ENCODE measurements at places on chromosomes 2 and 18. TPM values are rescaled to one million over a fixed set of nuclear protein-coding genes. Genes with fewer than 3 reads are reported as not detected.

GRCh38 chr2:101112772-101113157 is 38.4 kb downstream of the TBC1D8 start:
- peak; percentile 44 for DNase-seq

The ATP5F1A gene
- 242 TPM for total RNA-seq

DNA sequence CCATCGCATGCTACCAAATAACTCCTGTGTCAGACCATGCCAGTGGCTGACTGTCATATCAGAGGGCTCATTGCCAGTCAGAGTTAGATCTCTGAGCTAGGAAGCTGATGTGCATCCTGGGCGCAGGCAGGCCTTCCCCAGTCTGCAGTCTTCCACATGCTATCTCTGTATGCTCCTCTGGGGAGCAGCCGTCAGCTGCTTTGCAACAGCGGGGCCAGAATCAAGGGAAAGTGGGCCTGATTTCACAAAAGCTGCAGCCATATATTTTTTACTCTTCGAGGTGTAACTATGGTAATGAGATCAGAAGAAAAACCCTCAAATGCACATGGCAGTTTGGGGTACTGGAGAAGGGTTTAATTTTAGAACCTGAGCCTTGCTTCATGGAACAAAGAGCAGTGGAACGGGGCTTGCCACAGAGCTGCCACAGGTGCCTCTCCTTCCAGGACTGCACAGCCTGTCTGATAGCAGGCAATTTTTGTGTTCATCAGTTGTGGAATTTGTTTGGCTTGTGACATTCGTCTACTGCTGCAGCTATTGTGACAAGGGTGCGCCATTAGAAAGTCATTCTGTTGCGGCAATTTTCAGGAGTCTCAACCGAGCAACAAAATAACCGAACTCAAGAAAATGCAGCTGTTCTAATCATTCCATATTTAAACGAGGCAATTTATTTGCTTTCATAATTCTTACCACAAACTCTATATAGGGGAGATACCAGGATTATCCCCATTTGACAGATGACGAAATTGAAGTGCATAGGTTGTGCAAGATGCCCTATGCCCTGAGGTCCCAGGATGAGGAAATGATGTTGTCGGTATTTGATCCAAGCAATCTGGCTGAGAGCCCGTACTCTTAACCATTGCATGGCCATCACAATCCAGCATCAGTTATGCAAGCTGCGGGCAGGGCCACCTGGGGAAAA is 109.6 kb upstream of the CYRIA start:
- peak; percentile 41 for DNase-seq

GRCh38 chr2:46355756-46356155 is 58.5 kb downstream of the EPAS1 start:
- DNase-seq: no peak

DNA sequence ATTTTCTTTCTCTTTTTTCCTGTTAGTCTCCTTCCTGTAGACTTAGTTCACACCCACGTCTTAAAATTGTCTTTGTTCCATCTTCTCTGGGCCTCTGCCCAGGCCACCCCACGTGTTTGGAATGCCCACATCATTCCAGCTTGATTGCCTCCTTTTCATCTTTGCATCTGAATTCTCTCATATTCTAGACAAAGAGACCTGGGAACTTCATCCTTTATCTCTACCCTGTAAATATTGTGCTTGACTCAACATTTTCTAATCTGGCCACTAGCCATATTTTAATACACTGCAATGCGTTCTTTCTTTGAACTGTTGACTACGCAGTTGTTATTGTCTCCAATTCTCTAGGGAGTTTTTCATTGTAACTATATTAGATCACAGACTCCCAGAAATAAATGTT is 187.5 kb upstream of the NRXN1 start:
- DNase-seq: no peak

DNA sequence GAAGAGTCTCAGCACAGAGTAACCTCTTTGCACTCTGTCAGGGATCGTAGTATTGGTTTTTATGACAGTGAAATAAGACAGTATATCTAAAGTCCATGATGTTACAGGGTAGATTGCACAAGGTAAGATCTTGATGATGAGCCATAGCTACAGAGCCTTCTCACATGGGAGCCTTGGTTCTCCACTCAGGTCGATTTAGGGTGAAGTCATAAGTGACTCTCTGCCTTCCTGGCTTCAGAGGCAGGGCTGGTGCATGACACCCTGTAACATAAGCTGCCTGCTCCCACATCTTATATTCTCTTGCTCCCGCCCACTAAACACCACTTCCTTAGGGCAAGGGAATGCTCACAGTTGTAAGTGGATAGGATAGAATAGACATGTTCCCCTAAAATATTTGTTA is 13.3 kb downstream of the DAPL1 start:
- DNase-seq: no peak

- DNase-seq: no peak
These were observed 26.7 kb downstream of the COPS9 start for GRCh38 chr2:240109386-240109785.

GRCh38 chr2:24410976-24411375 is 50.6 kb upstream of the ITSN2 start:
- no peak for DNase-seq

GRCh38 chr2:141778315-141778835 is 352.4 kb downstream of the LRP1B start:
- no peak for DNase-seq

The PLEKHM3 gene
- total RNA-seq: 8.4 TPM

The VIT gene
- not detected for total RNA-seq

DNA sequence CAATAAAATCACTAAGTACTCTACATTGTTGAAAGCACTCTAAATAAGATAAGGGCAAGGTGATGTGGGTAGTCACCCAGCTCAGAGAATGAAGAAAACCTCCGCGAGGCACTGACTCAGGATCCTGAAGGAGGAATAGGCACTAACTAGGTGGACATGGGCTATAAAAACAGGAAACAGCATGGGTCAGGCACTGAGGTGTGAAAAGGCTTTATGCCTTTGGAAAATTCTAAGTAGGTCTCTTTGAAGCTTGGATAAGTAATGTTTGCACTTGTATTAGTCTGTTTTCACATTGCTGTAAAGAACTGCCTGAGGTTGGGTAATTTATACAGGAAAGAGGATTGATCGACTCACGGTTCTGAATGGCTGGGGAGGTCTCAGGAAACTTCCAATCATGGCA is 161.6 kb downstream of the EPHA4 start:
- no peak for DNase-seq

The RBFA gene
- 22.4 TPM for total RNA-seq

The SERPINB3 gene
- total RNA-seq: not detected

GRCh38 chr18:10376731-10377130 is 77.7 kb upstream of the APCDD1 start:
- DNase-seq: no peak

DNA sequence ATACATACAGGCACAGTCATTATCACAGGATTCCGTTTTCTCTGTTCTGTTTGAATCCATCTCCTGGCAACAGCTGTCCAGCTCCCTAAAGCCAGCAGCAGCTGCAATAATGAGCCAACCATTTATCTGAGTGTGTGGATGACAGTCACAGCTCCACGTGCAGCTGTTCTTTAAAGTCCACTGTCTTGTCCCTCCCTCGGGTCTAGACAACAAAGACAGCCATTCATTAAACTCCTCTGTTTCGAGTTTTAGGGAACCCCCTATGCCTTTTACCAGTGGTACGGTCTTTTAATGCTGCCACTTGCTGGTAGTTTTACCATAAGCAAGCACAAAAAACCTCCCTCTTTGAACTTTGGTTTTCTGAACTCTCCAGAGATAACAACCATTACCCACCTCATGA is 16.0 kb upstream of the MSGN1 start:
- DNase-seq: no peak

- DNase-seq: no peak
These were observed 110.7 kb upstream of the HAAO start for GRCh38 chr2:42902939-42903709.

DNA sequence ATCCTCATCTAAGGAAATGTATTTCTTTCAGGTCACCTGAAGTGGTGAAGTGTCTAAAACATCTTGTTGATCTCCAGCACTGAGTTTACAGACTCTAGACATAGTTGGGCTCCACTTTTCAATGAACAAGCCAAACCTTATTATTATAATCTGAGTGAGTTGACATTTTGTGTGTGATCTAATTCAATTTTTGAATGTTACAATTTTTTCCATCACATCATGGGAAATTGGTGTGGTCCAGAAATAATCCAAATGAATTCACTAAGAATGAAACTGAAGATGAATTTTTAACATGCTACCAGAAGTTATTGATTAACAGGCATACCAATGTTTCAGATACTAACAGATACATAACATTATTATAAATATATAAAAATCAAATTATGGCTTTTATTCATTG is 75.6 kb upstream of the EFEMP1 start:
- no peak for DNase-seq

- DNase-seq: no peak
These were observed 32.4 kb upstream of the ACYP2 start for GRCh38 chr2:54083021-54083420.

- no peak for DNase-seq
These were observed 5.2 kb downstream of the PRLH start for GRCh38 chr2:237571551-237571950.

DNA sequence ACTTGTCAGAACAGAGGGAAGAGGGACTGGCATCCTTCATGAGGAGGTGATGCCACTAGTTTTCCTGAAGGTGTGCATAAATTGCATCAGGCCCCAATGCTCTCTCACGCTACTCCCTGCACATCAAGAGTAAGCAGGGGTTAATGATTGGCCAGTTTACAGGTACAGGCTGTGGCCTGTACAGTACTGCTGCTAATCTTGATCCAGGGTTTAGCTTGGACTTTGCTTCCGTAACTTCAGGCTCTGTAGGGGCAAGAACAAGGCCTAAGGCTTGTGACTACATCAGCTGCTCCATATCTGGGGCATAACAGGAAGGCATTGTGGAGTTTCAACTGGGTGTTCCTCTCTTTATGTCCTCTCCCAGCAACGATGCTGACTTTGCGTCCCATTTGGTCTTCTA is 96.8 kb upstream of the FZD7 start:
- no peak for DNase-seq

DNA sequence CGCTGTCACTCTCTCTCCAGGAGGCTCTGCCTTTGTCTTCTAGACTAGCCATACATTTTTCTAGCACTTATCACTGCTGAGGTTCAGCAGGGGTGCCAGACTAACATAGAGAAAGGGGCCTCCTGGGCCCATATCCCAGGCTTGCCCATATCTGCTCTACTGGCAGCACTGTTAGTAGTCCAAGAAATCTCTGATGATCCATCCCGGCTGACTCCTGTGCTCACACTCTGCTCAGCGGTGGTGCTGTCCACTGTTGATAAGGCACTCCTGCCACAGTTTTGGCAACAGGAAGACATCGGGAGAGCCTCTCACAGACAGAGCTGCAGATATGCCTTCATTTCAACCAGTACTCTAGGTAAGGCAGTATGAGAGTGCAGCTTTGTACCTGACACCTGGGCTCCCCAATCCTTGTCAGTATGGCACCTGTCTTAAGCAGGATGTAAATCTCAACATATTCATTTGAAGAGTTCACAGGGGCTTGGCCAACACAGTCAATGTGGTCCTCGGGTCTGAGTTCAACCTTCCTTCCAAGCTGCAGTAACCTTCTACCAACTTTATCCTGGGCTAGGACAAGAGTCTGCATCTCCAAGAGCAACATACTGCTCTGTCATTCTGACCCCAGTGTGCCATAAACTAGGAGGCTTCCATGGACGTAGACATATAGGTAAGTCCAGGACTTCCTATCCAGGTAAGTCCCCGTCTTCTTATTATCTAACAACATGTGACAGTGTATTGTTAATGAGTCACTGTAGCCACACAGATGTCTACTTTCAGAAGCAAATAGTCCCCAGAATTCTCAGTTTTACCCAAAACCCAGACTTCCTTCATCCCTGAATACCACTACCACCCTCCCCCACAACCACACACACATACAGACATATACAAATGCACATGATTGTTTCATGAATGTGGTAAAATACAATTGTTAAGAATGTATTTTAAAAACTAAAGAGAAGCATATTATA is 16.2 kb downstream of the KLF7 start:
- no peak for DNase-seq

DNA sequence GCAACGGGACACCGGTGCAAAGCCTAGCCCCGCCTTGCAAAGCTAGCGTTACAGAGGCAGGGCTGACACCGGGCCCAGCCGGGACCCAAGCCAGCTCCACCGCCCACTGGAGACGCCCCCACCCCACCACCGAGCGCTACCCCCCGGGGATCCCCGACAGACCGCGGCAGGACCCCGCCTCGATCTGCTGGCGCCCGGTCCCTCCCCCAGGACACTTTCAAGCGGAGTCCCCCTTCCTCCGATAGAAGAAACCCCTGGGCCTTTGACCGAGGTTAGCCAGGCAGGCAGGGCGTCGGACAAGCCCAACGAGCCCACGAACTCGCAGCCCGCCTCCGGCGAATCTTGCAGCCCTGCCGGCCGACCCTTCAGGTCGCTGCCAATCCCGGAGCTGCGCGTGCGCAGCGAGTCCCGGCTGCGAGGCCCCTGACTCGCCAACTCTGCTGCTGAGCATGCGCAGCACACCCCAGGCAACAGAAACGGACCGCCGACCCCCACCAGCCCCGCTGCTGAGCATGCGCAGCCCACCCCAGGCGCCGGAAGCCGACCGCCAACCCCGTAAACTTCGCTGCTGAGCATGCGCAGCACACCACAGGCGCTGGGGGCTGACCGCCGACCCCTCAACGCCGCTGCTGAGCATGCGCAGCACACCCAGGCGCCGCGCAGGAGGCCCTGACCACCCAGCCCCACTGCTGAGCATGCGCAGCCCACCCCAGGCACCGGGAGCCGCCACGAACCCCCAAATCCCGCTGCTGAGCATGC is 656 bp downstream of the ADI1 start:
- peak; percentile 99 for DNase-seq

The MRPL19 gene
- 46.5 TPM for total RNA-seq

DNA sequence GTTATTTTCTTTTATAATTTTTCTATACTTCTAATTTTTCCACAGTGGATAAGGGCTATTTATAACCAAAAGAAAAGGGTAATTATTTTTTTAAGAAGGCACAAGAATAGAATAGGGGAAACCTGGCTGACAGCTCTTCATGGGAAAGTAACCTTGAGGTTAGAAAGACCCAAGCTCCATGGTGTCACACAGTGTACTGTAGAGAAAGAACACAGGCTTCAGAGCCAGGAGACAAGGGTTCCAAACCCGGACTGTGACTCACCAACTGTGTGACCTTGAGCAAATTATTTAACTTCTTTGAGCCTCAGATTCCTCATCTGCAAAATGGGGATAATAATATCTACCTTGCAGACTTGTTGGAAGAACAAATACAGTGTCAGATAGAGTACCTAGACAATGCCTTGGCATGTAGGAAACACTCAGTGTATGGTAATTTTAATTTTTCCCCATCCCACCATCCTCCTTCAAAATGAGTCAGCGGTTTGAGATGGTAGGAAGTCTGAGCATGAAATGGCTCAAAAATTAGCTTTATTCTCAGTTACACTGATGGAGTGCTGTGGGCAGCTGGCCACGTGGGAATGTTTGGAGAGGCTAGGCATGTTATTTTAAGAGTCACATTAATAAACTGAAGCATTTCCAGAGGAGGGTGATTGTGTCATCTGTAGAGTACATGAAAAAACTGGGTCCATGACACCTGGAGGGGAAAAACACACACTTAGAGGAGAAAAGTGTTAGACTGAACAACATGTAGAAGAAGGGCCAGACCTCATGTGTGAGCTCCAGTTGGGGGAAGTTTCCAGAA is 36.7 kb downstream of the TMEM37 start:
- no peak for DNase-seq

The AQP12A gene
- total RNA-seq: not detected

GRCh38 chr2:26144031-26144430 is 28.9 kb upstream of the GAREM2 start:
- peak; percentile 19 for DNase-seq

GRCh38 chr2:156394033-156394741 is 42.0 kb upstream of the GPD2 start:
- no peak for DNase-seq

GRCh38 chr2:152071092-152071491 is 27.8 kb downstream of the CACNB4 start:
- DNase-seq: no peak

The SGPP2 gene
- 0.57 TPM for total RNA-seq

The RUFY4 gene
- not detected for total RNA-seq

Data from PC-9 (cell line).